ENCODE measurements at places on chromosomes 2 and 18.

DNA sequence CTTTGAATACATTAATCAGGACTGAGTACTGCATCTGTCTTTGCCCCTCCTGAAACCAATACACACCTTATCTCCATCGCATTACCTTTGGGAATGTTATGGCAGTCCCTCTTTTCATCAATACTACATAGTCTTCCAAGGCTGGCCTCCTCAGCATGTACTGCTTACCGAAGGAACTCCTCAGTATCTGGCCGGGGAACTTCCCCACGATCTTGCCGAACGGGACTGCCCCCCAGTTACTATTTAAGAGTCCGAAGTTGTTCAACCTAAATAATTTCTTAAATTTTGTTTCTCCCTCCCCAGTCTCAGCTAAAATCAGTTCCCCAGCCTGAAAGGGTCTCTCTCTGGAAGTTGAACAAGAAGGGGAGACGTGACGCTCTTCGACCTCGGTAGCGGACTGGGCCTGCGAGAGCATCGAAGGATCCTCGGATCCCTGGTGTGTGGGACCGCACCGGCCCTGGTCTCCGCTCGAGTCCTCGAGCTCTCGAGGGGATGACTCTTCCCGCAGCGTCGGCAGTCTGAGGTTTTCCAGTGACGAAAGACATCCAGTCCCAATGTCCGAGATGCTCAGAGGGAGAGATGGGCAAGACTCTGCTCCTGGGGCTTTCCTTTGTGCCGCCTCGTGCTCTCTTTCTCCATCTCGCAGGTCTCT lies 489 bp downstream of the TRMT61B start:
- DNase-seq, result no peak

GRCh38 chr2:212832211-212833195 lies 293.9 kb upstream of the ERBB4 start:
- no peak for DNase-seq

DNA sequence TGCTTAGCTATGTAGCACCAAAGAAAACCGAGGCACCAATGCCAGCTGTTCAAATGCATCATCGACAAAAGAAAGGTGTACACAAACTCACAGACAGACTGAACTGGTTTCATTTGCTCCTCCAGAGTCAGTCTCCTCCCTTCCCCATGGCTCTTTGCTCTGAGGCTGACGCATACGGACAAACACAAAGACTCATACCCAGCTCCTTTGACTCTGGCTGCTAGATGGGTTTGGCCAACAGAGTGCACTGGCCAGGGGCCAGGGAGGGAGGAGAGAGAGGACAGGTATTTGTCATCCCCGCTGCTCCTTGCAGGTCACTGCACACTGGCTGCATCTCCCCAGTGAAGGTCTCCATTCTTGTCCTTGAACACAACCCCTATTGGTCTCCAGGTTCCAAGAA lies 40.7 kb downstream of the DNER start:
- no peak for DNase-seq

DNA sequence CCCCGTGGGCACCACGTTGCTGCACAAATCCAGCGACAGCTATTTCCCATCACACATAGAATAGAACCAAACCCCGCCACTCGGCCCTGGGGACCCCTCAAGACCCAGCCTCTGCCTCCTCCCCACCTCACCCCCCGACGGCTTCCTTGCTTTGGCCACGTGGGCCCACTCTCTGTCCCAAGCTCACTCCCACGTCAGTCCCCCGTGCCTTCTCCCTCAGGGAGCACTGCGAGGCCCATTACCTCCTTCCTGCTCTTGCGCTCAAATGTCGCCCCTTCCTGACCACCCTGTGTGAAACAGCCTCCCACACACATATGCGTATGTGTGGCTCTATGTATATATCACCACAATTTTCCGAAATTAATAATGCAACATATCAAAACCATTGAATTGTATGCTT lies 239.7 kb downstream of the SH3BP4 start:
- no peak for DNase-seq

Measured in stimulated activated CD8-positive, alpha-beta memory T cell treated with anti-CD3 and anti-CD28 coated beads, Interleukin-4, amount 100 ng/mL, for 48 hours (primary cell).